Peyer's patch (tissue), 4 donors: ENCODE measurements at places on chromosomes 2 and 18. TPM values are rescaled to one million over a fixed set of nuclear protein-coding genes. Genes with fewer than 3 reads are reported as not detected.

- no peak for DNase-seq
These were observed 47.0 kb downstream of the STAT4 start for GRCh38 chr2:191103774-191104173.

DNA sequence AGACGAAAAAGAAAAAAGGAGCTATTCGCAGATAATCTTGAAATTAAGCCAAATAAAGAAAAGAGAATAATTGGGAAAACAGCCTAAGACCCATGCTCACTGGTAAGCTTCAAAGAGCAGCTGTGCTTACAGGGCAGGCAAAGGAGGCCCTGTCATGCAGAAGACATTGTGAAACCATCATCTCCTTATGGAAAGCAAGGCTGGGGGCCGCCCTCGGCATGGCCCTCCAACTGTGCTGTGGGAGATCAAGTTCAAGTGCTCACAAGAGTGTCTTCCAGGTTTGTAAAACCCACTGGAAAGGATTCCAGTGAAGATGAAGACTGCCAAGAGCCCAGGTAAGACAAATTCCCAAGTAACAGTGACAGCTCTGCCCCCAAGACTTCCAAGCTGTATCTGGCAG is 32.2 kb downstream of the ACVR1 start:
- DNase-seq = no peak

GRCh38 chr2:192127434-192127833 is 67.3 kb downstream of the TMEFF2 start:
- DNase-seq = no peak

GRCh38 chr2:129550536-129550935 is 428.9 kb upstream of the RAB6C start:
- DNase-seq = no peak

BOK gene
- total RNA-seq = 16.5 TPM

LYPD6B gene
- 3.7 TPM for total RNA-seq
